Stimulated activated CD8-positive, alpha-beta memory T cell treated with anti-CD3 and anti-CD28 coated beads, Interleukin-15, amount 100 ng/mL, for 4 hours (primary cell): ENCODE measurements at places on chromosomes 13 and 19.

DNA sequence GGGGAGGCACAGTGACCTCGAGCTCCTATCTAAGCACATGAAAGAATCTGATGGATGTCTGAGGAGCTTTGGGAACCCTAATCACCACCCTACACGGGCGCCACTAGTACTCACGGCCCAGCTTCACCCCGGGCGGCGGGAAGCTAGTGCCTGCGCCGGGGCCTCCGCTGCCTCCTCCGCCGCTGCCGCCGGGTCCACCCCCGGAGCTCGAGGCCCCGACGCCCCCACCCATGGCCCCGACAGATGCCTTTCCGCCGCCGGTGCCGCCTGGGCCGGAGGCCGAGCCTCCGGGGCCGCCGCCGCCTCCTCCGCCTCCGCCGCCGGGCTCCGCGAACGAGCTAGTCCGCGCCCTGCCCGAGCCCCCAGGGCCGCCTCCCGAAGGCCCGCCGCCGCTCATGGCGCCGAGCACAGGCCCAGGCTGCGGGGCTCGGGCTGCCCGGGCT lies 312 bp downstream of the GSK3A start:
- no peak for DNase-seq

- no peak for DNase-seq
Measured at GRCh38 chr19:33368074-33368864, 5.2 kb upstream of the CEBPG start.

DNA sequence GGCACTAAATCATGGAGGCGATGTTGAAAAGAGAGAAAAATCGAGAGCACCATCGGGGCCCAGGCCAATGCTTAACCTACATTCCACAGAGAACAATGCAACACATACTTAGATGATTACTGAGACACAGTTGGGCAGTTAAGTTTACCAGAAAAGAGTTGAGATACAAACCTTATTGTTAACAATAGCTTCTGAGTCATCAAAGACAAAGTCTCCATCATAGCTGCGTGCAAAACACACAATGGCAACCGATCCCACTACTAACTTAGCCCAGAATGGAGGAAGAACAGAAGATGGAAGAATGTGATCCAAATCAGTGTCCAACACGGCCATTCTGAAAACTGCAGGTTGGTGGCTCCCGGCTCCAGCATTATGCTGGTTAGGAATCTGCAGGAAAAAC lies 6.2 kb downstream of the TMTC4 start:
- no peak for DNase-seq

DNA sequence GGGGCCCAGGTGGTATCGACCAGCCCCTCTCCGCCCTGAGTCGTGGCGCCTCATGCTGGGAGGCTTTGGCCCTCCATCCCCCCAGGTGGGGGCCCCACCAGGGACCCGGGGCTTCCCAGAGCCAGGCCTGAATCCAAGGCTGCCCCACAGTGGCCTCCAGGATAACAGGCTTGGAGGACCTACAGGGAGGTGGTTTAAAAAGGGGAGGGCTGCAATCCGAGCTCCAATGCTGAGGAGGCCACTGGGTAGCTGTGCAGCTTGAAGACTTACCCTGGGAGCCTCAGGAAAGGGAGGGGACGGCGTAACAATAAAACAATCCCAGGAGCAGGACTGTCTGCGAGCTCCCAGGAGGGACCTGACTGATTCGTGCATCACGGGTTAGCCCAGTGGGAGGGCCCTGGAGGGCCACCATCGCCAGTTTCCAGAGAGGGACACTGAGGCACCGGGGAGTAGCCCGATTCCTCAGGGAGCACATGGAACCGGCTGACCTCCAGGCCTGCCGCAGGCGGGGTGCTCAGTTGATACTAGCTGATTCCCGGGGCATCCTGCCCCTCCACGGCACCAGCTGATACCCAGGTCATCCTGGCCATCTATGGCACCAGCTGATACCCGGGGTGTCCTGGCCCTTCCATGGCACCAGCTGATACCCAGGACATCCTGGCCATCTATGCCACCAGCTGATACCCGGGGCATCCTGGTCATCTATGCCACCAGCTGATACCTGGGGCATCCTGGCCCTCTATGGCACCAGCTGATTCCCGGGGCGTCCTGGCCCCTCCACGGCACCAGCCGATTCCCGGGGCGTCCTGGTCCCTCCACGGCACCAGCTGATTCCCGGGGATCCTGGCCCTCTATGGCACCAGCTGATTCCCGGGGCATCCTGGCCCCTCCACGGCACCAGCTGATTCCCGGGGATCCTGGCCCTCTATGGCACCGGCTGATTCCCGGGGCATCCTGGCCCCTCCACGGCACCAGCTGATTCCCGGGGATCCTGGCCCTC lies 3.7 kb upstream of the C2CD4C start:
- no peak for DNase-seq

DNA sequence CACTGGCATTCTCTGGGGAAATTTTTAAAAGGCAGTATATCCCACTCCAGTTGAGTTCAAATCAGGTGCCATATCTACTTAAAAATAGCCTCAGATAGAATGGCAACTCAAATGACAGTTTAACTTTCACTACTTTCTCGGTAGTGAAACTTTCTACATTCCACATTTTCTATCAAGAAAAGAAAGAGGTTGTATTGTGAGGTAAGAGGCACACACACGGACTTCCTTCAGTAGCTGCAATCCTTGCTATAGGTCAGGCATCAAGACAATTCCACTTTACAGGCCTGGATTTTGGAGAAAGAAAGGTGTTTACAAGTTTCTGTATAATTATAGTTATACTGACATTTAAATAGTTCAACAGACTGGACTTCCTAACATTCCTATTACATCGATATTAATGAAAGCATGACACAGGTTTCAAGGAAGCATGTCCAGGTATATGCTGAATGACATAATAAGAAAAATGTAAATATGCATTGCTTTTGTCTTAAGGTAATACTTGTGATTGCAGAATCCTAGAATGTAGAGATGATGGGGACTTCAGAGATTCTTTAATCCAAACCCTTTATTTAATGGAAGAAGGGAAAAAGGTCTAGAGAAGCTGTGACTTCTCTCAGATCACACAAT lies 5.2 kb downstream of the STARD13 start:
- no peak for DNase-seq

GRCh38 chr19:42024622-42025111 lies 30.6 kb upstream of the ATP1A3 start:
- DNase-seq = no peak

- no peak for DNase-seq
Measured at GRCh38 chr13:74206061-74206561, 71.9 kb upstream of the KLF12 start.

DNA sequence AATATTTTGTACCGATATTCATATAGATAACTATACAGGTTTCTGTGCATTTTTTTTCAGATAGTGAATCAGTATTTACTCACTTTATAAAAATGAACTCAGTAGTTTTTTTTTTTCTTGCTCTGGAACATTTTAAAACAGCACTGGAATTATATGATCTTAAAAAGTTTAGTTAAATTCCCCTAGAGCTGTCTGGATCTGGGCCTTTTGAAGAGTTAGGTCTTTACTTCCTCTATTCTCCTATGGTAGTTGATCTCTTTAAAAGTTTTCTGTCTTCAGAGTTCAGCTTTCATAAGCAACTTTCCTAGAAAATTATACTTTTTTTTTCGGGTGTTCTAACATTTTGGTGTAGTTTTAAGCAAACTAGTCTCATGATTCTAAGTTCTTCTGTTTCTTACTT lies 21.8 kb upstream of the RBM26 start:
- no peak for DNase-seq

GRCh38 chr19:10193790-10194499 lies 808 bp downstream of the DNMT1 start:
- no peak for DNase-seq

GRCh38 chr19:10624585-10624984 lies 768 bp upstream of the SLC44A2 start:
- DNase-seq = no peak

DNA sequence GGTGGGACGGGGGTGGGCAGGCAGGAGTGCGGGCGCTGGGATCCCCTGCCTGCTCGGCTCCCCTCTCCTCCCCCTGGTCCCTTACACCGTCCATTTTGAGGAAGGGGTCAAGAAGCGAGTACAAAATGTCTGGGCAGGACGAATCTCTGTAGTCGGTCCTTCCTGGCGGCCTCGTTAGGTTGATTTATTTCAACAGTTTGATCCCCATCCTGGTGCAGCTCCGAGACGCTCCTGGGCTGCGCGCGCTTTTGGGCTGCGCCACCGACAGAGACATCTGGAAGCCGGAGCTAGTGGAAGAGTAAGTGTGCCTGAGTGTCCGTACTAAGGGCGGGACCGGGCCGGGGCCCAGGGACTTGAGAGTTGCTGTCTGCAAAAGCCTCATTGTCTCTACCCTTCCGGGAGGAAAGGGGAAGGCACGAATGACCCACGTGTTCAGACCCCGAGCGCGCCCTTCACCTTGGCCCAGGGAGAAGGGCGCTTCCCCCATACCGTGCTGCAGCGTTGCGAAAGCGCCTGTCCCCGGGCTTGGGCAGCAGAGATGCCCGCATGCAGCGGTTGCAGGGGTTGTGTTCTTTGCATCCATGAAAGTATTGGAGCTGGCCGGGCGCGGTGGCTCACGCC lies 1.8 kb downstream of the ZNF114 start:
- no peak for DNase-seq

GRCh38 chr13:22040810-22041364 lies 370.0 kb downstream of the FGF9 start:
- DNase-seq = no peak

GRCh38 chr13:27821566-27821965 lies 29.3 kb downstream of the GSX1 start:
- DNase-seq = no peak

GRCh38 chr19:49391581-49392399 lies 3.7 kb downstream of the KASH5 start:
- peak; percentile 60 for DNase-seq
